Tongue (tissue), 3 donors: ENCODE measurements at places on chromosomes 11 and 22.

DNA sequence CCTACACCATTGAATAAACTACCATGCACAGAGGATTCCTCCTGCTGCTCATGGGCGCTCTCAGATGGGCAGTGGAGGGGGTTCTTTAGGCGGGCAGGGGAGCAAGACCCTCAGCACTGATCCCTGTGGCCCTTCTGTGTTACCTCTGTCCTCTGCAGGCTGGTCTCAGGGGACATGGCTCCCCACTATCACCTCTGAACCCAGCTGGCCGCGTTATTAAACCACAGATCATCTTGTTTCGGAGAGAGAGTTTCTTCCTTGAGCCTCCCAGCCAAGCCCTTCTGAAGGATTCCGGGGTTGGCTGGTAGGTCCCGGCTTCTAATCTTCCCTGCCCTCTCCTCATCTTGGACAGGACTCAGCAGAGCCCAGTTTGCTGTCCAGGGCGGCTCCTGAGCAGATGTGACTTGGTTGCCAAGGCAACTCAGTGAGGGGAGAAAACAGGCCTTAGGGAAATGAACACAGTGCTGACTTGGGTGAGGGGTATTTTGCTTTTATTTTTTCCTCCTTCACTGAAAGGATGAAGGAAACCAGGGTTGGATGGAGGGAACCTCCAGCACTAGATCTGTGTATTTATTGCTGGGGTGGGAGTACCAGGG is 13.3 kb downstream of the APOL3 start:
- no peak for DNase-seq

- DNase-seq, result peak; percentile 63
Observed at GRCh38 chr22:19631899-19632667, 82.2 kb upstream of the SEPTIN5 start.

DNA sequence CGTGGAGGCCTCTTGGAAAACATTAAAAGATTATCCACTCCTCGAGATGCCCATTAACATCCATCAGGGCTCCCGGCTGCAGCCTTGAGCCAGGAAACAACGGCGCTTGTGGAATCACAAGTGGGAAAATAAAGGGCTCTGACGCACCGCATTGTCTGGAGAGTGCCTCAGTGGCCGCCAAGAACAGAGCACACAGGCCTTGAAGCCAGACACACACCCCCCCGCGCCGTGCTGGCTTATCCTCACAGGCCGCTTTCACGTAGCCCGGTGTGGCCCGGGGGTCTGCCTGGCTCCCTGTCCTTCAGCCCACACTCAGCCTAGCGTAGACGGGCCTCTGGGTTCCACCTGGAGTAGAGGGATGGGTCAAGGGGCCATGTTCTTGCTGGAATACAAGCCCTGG is 1020.5 kb downstream of the BRD1 start:
- DNase-seq, result no peak

DNA sequence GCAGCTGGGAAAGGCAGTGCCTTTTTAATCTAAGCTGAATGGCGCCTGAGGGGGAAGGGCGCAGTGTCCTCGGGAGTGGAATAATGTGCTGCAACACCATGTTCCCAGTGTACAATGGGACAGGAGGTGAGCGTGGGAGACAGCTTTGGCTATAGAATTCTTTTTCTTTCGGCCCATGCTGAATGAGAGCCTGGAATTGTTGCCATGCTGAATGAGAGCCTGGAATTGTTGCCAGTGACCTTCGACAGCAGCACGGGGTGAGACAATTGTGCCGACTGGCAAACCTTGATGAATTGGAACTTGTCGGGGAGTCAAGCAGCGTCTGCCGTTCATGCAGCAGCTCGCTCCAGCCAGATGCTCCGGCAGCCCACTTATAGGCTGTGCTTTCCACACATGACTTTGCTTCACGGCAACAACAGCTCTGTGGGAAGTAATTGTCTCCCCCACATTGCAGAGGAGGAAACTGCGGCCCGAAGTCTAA is 141.4 kb upstream of the E2F8 start:
- no peak for DNase-seq

GRCh38 chr11:126997196-126997595 is 3.4 kb downstream of the KIRREL3 start:
- peak; percentile 66 for DNase-seq

DNA sequence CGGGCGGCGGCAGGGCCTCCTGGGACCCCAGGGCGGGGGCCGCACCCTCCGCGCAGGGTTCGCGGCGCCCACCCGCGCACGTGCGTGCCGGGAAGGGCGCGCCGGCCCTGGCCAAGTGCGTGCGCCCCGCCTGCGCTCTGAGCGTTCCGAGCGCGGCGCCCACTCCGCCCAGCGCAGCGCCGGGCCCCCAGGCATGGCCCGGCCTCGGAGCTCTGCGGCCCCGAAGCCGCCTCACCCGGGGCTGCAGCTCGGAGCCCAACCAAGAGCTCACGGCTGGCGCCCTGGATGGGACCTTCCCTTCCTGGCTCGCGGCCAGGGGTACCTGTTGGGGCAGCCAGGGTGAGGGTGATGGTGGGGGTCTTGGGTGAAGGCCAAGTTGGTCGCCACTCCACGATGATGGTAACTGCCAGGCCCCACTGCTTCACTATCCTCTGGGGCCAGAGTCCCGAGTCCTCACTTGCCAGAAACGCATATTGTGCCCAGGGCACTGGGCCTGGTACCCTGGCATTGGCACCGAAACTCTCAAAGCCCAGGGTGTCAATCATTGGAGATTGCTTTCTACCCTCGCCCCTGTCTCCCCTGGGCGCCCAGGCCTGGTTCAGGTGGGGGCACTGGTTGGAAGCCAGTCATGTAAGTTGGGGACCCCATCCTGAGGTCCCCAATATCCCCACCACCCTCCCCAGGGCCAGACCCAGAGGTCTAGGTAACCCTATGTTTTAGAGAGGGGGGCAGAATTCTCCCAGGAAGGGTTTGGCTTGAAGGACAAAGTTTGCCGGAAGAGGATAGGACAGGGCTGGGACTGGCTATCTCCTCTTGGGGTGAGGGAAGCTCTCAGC is 882 bp downstream of the ANO1 start:
- no peak for DNase-seq

GRCh38 chr11:3341298-3341697 is 37.6 kb downstream of the ZNF195 start:
- DNase-seq, result peak; percentile 48

DNA sequence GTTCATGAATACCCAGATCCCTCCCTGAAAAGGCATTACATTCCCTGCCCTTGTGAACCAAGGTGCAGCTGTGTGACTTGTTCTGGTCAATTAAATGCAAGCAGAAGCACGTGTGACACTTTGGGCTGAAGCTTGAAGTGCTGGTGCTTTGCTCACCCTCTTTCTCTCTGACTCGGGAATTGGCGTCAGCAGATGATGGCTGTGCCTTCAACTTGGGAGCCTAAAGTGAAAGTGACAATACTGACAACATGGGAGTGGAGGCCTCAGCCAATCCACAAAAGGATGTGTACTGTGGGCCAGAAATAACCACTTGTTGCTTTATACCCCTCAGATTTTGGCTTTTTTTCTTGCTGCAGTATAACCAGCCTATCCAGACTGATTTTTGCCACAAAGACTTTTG is 148.3 kb upstream of the THY1 start:
- peak; percentile 47 for DNase-seq
